Stimulated activated CD8-positive, alpha-beta memory T cell treated with anti-CD3 and anti-CD28 coated beads, Interleukin-2, amount 100 ng/mL, for 1 hour (primary cell): ENCODE measurements at places on chromosomes 6 and 20.

GRCh38 chr6:37630281-37630799 is 67.3 kb downstream of the MDGA1 start:
- DNase-seq = no peak

GRCh38 chr6:10586302-10586701 is 65.2 kb downstream of the GCNT2 start:
- no peak for DNase-seq

DNA sequence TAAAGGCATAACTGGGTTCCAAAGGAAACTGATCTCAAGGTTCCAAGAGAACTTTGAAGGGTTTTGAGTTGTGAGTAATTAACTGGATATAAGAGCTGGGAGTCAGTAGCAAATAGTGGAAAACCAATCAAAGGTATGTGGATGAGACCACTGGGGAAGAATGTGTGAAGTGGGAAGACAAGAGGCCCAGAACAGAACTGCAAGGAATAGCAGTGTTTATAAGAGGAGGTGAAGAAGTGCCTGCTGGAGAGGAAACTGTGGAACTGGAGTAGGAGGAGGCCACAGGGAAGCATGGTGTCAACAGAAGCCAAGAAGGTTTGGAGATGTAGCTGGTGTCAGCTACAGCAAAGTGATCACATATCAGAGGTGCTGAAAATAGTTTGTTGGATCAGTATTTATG is 18.7 kb upstream of the HDAC2 start:
- no peak for DNase-seq

DNA sequence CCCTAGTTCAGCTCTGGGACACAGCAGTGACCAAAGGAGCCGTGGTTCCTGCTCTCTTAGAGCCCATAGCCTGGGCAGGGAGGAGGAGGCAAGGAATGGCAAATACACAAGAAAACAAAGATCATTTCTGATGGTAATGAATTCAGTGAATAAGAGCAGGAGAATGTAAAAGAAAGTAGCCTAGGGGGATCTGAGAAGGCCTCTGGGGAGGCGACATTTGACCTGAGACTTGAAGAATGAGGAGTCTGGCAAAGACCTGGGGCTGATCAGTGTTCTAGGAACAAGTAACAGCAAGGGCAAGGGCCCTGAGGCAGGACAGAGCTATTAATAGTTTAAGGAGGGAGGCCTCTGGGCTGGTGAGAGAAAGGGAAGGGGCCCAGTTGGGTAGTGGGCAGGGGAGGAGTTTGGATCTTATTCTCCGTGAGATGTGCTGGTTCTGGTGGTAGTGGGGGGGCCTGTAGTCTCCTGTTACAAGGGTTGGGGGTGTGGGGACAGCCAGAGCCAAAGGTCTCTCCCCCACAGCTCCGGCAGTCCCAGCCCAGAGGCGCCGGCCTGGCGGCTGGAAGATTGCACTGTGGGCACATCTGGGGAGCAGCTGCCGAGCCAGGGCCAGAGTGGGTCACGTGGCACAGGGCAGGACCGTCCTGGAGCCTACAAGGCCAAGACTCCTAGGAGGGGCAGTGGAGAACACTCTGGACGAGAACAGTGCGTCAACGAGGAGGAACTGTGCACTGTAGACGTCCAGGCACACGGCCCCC is 9.3 kb upstream of the ID1 start:
- no peak for DNase-seq

GRCh38 chr6:33312361-33313104 is 1.3 kb downstream of the TAPBP start:
- DNase-seq = peak; percentile 58

DNA sequence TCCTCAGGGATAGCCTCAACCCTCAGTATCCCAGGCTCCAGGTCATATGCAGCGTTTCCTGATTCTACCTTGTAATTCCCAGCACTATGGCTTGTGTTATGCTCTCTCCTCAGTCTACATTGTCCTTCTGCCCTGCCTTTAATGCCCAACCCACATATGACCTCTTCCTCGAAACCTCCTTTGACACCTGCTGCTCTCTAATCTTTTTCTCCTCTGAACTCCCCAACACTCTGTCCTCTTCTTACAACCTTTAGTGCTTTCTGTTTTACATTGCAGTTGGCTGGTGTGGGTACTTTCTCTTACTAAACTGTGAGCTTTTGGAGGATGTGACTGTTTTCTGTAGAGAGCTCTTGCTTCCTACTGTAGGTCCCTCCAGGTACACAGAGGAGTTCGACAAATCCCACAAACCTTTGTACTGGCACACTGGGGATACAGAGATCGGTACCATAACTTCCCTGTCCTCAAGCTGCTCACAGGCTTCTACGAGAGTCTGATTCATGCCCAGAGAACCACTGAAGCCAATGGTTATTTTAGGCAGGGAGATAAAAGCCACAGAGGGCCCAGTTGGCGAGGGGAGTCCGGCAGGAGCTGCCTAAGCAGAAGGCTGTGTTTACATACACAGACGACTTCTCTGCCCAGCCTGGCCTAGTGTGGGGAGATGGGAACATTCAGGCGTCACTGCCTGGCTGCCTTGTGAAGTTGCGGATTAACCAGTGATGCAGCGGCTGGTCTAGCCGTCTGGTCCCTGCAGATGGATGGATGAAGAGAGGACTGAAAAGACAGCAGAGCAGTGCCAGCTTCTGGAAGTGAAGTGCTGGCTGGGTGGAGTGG is 8.4 kb upstream of the EPB41L1 start:
- DNase-seq = no peak
